HCT116 (cell line): ENCODE measurements at places on chromosomes 6 and 20.
A peak's percentile ranks its signal among the peaks of the same experiment; 100 is the strongest.

DNA sequence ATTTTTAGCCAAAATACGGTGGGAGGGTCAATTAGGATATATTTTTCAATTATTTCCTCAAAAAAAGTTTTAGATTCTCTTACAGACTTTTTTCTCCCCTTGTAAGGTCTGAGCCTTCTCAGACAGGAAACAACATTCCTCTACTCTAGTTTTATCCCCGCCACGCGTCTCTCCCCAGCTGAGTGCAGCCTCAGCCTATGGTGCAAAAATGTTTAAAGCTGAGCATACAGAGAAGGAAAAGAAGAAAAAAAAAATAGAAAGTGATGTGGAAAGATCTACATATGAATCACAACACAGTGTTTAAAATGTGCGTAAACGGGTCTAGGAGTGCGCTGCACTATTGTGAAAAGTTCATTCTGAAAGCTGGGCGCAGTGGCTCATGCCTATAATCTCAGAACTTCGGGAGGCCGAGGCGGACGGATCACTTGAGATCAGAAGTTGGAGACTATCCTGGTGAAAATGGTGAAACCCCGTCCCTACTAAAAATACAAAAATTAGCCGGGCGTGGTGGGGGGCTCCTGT, 159.0 kb downstream of the TRIM27 start:
- DNase-seq: no peak

- no peak for DNase-seq
Measured at GRCh38 chr6:25614052-25614451, 38.0 kb upstream of the SCGN start.

DNA sequence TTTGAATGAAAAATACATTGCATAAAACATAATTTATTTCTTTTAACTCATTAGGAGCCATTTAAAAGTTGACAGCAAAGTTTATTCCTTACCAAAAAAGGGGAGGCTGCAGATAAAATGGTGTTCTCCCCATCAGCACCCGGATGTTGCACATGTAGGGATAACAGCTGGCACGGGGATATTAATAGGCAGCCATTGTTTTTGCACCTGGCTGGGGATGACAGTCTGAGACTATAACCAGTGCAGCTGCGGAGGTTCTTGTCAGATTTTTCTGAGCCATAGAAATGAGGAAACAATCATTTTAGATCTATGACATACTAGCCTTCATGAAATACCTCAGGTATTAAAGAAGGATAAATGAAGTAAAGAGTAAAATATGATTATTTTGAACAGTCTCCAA, 20.1 kb upstream of the HECA start:
- DNase-seq: no peak

DNA sequence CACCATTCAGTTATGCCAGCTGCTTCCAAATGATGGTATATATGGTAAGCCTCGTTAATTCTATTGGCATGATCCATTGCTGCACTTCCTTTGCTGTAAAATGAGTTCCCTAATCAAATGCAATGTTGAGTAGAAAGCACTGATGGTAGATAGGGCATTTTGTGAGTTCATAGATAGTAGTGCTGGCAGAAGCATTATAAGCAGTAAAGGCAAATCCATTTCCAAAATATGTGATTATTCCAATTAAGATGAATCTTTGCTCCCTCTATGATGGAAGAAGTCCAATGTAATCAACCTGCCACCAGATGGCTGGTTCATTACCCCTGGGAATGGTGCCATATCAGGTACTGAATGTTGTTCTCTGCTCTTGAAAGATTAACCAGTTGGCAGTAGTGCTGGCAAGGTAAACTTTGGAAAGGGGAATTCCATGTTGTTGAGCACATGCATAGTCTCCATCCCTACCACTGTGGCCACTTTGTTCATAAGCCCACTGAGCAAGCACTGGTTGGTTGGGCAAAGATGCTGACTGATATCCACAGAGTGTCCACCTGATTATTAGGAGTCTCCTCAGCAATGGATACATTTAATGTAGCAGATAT, 5.6 kb upstream of the TBPL1 start:
- no peak for DNase-seq

DNA sequence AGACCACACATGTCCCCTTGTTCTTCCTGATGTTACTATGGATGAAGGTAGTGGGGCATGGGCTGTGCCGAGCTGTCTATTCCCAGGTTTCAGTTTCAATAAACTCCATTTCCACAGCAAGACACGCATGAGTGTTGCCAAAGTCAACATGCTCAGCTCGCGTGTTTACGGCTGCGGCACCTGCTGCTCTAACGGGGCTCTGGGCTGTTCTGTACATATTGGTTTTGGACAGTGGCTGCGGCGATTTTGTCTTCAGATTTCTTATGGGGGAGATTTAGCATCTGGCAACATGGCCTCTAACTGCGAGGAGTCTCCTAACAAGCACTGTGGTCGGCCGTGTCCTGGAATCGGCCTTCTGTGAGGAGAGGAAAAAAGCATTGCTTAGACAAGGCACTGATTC, 58.6 kb downstream of the TMEM242 start:
- no peak for DNase-seq

- no peak for DNase-seq
Measured at GRCh38 chr20:23530937-23531567, 37.2 kb downstream of the CST9L start.

GRCh38 chr20:4014031-4014474, 1.3 kb downstream of the RNF24 start:
- peak; percentile 68 for DNase-seq

DNA sequence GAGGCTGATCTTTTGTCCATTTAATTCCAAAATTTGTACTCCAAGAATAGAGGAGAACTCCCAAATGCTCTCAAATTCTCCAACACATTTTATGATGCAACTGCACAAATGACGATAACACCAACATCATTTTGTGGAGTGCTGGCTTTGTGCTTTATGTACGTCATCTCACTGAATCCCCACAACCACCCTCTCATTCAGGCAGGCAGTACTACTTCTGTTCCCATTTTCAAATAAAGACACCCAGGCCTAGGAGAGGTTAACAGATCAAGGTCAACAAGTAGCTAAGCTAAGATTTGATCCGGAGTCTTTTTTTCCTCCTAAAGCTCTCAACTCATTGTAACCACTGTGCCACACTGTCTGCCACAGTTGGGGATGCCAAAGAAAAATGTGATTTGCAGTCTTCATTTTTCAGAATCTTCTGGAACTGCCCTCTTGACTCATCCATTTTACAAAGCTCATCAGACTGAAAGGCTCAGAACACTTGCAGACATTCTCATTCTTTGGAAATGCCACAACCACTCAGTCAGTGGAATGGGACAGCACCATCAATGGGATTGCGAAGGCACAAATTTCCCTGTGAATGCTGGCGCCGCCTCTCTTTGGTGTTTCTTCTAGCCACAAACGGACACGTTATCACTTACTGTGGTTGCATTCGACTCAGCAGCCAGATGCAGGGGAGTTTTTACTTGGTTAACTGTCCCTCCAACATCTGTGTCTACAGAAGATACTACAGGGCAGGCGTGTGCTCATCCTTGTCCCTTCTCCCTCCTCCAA, 184.4 kb downstream of the GJA10 start:
- DNase-seq: no peak

DNA sequence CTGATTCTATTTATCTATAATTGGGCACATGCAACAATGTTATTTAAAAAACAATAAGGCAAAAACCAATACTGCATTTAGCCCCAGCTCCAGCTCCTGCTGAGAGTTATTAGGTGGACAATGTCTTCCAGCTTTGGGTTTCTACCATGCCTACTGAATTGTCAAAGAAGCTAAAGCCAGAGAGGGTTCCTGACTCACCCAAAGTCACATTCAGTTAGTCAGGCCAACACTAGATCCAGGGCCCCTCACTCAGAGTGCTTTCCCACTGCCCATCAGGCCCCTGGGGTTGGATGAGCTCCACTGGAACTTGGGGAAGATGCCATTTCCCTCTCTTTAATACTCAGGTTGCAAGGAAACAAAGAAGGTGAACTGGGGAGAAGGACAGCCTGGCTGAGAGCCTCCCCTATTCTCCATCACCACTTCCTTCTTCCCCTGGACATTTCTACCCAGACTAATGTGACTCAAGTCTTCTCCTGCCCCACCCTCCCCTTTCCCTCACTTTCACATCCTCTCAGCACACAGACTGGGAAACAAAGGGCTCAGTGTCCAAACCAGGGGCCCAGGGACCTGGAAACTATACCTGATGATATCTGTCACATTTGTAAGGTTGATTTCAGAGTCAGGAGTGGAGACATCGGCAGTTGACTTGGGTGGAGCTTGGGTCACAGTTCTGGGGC, 6.0 kb downstream of the TREM1 start:
- DNase-seq: no peak

DNA sequence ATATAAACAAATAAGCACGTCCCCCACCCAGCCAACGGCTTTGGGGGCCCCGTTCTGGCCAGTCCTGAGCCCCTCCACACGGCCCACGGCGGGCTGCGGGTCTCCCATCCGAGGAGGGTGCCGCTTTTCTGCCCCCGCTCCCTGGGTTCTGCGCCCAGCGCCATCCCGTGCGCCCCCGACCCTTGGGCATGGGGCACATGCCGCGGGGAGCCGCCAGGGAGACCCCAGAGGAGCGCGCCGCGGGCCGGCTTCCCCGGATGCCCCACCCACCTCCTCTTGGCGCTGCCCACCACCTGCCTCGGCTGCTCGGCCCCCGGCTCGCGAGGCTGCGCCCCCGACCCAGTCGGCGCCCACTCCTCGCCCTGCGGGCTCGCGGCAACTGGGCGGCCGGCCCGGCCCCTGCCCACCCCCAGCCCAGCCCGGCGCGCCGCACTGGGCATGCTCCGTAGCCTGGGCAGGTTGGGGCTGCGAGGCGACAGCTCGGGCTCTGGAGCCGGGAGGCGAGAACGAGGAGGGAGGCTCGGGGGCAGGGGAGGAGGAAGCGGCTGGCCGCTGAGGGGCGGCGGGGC, 570 bp upstream of the PLCB4 start:
- DNase-seq: no peak

- DNase-seq: no peak
Measured at GRCh38 chr20:59752101-59752586, 147.8 kb downstream of the PHACTR3 start.

- no peak for DNase-seq
Measured at GRCh38 chr6:20589266-20589665, 55.0 kb downstream of the CDKAL1 start.

DNA sequence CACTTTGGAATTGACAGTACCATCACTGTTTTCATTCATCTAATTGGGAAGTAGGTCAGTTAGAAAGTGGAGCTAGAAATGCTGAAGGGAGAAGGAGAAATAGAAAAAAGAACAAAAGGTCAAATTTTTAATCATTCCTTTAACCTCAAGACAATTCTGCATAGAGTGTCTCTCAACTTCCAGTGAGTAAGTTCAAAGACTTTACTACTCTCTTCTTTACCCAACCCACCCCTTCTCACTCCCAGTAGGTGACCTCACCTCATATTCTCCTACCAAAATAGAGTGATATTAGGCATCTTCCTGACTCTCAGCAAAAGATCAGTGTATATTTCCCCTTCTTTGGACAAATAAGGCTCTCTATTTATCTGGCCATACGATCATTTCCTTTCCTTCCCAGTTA, 340.0 kb upstream of the JAG1 start:
- DNase-seq: no peak

- DNase-seq: no peak
Measured at GRCh38 chr6:92111386-92111785, 1308.0 kb downstream of the EPHA7 start.

- DNase-seq: no peak
Measured at GRCh38 chr20:32526125-32526524, 59.0 kb downstream of the NOL4L start.

DNA sequence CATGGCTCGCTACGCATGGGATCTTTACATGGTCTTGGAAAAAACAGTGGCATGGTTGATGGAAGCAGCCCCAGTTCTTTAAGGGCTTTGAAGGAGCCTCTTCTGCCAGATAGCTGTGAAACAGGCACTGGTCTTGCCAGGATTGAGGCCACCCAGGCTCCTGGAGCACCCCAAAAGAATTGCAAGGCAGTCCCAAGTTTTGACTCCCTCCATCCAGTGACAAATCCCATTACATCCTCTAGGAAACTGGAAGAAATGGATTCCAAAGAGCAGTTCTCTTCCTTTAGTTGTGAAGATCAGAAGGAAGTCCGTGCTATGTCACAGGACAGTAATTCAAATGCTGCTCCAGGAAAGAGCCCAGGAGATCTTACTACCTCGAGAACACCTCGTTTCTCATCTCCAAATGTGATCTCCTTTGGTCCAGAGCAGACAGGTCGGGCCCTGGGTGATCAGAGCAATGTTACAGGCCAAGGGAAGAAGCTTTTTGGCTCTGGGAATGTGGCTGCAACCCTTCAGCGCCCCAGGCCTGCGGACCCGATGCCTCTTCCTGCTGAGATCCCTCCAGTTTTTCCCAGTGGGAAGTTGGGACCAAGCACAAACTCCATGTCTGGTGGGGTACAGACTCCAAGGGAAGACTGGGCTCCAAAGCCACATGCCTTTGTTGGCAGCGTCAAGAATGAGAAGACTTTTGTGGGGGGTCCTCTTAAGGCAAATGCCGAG, 78.2 kb downstream of the ASXL1 start:
- DNase-seq: no peak

DNA sequence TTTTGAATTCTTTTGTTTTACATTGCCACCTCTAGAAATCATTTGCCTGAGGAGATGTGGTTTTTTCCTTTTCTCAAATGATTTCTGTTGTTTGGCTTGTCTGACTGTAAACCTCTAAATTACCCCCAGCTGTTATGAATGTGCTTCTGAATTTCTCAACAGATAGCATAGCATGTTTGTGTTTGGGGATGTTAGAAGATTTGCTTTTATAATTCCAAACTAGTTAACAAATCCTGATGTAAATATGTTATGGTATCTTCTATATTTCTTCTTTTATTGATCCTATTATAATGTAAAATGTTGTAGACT, 31.6 kb upstream of the EZR start:
- no peak for DNase-seq

GRCh38 chr6:82906489-82906888, 159.2 kb downstream of the UBE3D start:
- no peak for DNase-seq

- no peak for DNase-seq
Measured at GRCh38 chr6:48476257-48476656, 365.3 kb upstream of the PTCHD4 start.

DNA sequence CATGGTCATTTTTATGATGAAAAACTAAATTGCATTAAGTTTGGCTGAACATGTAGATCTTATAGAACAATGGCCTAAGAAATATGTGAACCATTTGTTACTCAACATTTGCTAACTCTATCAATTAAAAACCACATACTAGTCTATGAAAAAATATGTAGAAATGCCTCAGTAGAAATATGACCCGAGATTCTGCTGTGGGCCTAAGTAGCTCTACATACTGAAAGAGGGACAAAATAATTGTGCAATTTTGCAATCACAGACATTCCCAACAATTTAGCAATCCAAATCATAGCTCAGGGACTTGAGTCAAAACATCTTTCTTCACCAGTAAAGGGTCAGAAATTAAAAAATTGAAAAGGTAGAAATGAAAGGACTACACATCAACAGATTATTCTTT, 619.0 kb downstream of the FRK start:
- no peak for DNase-seq

DNA sequence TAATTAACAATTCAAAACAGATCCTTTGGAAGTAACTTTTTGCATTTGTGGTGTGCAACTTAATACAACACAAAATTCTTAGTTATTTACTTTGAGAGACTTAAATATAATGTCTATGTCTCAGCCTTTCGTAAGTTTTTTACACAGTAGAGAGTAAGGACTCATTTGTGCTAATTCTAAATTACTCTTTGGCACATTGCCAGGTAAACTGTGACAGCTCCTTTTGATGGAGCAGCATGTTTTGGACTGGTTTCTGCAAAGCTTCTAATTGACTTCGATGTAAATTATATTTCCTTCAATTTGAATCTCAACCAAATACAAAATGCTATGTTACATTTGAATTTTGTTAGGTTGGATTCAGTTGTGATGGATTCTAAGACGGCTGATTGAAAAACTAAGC, 450.7 kb upstream of the OPRM1 start:
- DNase-seq: no peak

GRCh38 chr20:46752728-46753127, 43.3 kb downstream of the SLC2A10 start:
- no peak for DNase-seq
